ENCODE measurements at places on chromosomes 7 and 10. TPM values are rescaled to one million over a fixed set of nuclear protein-coding genes. Genes with fewer than 3 reads are reported as not detected.
A peak's percentile ranks its signal among the peaks of the same experiment; 100 is the strongest.

WDR11 gene
- total RNA-seq = 52.8 TPM

RPEL1 gene
- not detected for total RNA-seq

LIPM gene
- total RNA-seq = not detected

SPAM1 gene
- total RNA-seq = not detected

TMEM270 gene
- total RNA-seq = not detected

CPVL gene
- 2.7 TPM for total RNA-seq

WAC gene
- total RNA-seq = 51.8 TPM

TAS2R16 gene
- total RNA-seq = not detected

C1GALT1 gene
- total RNA-seq = 66.0 TPM

SEMA3A gene
- 29.2 TPM for total RNA-seq

UCN3 gene
- total RNA-seq = not detected

LIPF gene
- total RNA-seq = not detected

IL6 gene
- 5.8 TPM for total RNA-seq

CFAP46 gene
- total RNA-seq = not detected

DNA sequence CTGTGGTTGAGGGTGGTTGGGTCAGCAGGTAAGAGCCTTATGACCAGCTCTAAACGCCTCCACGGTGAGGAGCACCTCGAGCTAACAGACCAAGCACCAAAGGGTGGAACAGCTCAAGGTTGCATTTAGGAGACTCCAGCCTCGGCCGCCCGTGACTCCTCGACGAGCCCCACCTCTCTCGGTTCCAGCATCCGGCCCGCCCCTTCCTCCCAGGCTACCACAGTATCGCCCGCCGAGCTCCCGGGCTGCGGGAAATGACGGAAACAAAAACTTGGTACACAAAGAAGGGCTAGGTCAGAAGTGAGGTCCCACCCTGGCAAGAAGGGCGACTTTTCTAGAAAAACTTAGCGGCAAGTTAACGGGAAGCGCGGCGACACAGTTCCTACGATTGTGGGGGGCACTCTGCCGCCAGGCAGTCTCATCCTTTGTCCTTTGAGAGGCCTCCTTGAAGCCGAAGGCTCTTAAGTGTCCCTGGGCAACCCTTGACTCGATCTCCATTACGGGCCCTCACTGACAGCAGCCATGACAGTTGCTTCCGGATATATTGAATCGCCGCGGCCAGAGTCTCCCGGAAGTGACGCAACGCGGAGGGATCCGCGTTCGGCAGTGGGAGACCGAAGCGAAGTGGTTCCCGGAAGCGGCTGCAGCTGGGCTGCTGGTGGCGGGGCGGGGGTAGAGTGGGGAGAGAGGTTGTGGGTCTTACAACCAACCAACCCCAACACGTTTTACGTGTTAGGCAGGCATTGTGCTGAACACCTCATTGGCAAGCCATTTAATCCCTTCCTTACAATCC lies 40.2 kb upstream of the ZNF518A start:
- DNase-seq = peak; percentile 88

DNA sequence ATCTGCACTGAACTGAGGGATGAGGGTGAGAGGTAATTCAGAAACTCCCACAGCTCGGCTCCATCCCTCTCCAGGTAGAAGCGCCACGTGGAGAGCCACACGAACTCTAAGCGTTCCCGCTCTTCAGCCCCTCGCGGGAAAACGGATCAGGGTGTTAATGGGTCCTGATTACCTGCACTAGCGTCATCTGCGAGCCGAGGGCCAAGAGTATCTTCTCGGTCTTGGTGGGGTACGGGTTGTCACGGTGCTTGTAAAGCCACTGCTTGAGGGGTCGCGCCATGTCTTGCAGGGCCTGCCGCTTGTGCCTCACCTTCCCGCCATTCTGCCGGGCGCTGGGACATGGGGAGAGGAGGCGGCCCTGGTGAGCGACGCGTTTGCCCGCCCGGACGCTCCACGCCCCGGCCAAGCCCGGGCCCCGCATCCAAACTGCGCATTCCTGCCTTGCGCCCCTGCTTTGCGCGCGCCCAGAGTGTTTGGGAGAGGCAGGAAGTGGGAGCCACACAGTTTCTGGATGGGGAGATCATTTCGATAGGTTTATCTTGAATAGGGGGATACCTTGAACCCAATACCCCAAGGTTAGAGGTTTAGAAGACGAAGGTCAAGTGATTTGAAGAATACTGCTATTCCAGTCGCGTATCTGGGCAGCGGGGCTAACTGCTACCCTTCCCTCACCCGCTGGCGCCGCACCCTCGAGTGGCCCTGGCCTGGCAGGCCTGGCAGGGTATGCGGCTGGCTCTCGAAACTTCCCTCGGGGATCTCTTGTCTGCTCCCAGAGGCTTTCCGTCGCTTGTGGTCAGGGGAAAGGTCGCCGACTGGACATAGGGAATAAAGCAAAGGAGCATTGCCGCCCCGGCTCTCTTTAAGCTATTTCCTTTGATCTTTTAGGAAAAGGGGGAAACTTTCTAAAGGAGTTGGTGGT lies 4.2 kb downstream of the MKX start:
- no peak for DNase-seq

- no peak for DNase-seq
These were observed 10.3 kb upstream of the CPA5 start for GRCh38 chr7:130334274-130334673.

- no peak for DNase-seq
These were observed 260.4 kb downstream of the SEMA3A start for GRCh38 chr7:83934118-83934734.

GRCh38 chr7:12481722-12482121 lies 78.1 kb upstream of the VWDE start:
- DNase-seq = no peak

DNA sequence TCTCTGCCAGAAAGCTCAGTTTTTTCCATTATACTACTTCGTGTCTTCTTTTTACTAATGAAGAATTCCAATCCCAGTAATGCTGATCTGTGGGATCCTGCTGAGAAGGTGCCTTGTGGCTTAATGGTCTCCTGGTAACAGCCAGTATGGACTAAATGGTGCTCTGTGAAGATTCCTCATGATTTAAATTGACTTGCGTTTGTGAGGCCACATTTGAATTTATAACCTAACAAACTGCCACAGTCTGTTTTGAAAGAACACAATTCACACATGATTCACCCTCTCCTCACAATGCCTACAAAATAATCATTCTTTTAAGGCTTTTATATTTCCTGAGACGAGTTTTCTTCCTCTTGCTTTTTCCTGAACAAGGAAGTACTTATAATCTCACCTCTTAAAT lies 140.0 kb downstream of the MBL2 start:
- DNase-seq = no peak

- DNase-seq = no peak
These were observed 781.7 kb upstream of the GHITM start for GRCh38 chr10:83357627-83358026.

GRCh38 chr7:151699147-151699927 lies 177.6 kb downstream of the PRKAG2 start:
- peak; percentile 96 for DNase-seq

DNA sequence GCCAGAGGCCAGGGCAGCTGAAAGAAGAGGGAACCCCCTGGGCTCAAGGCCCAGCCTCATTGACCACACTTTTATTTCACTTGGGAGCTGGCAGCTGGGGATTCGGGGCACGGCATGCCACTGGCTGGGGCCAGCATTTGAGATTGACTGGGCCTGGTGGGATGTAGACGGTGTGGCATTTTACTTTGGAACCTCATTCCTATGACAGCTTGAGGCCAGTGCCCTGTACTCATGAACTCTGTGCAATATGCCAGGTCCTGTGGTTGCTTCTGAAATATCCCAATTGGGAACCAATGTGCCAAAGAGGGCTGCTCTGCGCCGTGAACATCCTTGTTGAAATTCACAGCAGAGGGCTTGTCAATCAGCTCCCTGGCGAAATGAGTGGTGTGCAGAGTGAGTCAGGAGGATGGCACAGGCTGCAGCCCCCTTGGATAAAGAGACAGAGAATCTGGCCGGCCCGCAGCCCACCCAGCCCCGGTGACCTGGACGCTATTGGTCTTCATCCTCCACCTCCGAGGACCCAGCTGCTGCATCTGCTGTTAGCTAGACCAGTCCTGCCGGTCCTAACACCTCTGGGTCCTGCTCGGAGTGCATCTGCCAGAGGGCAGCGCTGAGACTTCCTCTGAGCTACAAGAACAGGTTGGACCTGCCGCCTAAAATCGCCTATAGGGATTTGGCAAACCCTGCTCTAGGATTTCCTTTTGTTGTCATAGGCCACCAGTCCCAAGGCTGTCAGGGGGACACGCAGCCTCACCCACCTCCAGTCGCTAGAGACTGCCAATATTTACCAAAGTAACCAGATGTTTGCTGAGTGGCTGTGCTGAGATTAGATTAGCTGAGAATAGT lies 58.0 kb downstream of the PRKAG2 start:
- no peak for DNase-seq

GRCh38 chr10:12018438-12019282 lies 23.9 kb downstream of the UPF2 start:
- DNase-seq = no peak

- DNase-seq = no peak
These were observed 16.0 kb upstream of the STARD3NL start for GRCh38 chr7:38162036-38162435.

DNA sequence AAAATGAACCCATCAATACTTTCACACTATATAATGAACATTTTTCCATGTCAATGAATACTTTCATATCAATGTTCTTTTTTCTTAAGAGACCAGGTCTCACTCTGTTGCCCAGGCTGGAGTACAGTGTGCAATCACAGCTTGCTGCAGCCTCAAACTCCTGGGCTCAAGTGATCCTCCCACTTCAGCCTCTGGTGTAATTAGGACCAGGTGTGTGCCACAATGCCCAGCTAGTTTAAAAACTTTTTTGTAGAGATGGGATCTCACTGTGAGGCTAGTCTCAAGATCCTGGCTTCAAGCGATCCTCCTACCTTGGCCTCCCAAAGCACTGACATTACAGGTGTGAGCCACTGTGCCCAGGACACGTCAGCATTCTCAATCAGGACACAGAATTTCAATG lies 85.2 kb downstream of the SH3PXD2A start:
- no peak for DNase-seq

GRCh38 chr10:90162271-90162853 lies 461.0 kb downstream of the KIF20B start:
- DNase-seq = no peak

GRCh38 chr7:86961686-86962085 lies 97.8 kb downstream of the ELAPOR2 start:
- no peak for DNase-seq

- DNase-seq = no peak
These were observed 40.2 kb downstream of the SEMA3E start for GRCh38 chr7:83608716-83609115.

GRCh38 chr7:40538281-40538680 lies 403.5 kb downstream of the SUGCT start:
- no peak for DNase-seq

- no peak for DNase-seq
These were observed 27.4 kb upstream of the RASGEF1A start for GRCh38 chr10:43294241-43294658.

DNA sequence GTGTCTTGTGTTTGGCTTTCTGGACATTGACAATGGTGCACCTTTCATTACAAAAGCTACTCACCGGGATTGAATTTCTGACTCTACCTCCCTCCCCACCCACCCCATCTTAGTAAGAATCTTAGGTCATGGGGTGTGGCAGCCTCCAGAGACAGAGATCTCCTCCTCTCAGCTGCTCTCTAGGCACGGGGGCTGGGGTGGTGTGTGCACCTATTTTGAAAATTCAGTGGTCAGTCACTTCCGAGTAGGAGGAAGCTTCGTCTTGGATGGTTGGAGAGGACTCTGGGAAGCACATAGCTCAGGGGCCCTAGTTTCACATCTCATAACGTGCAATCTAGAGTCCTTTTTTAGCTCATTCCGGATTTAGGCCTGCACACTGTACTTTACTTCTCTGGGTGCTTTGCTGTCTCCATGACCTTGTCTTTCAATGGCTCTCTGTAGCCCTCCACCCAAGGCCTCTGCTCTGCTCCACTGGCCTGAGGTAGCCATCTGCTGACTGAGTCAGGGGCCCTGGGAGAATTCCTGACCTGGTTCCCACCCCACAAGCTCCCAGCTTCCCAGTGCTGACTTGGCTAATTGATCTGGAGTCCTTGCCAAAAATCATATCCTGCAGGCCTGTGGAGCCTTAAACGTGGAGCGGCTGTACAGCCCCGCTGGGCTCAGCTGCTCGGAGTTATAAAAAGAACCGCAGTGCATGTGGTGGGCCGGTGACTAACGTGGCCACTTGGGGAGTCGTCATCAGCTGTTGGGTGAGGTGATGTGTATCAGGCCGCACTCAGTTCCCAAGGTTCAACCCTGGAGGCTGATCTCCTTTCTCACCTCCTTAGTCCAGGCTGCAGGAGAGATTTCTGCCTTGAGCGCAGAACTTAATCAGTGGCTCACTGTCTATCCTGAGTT lies 19.3 kb upstream of the ADAMTS14 start:
- peak; percentile 74 for DNase-seq

- DNase-seq = no peak
These were observed 6.7 kb upstream of the PNLIP start for GRCh38 chr10:116538992-116539391.

DNA sequence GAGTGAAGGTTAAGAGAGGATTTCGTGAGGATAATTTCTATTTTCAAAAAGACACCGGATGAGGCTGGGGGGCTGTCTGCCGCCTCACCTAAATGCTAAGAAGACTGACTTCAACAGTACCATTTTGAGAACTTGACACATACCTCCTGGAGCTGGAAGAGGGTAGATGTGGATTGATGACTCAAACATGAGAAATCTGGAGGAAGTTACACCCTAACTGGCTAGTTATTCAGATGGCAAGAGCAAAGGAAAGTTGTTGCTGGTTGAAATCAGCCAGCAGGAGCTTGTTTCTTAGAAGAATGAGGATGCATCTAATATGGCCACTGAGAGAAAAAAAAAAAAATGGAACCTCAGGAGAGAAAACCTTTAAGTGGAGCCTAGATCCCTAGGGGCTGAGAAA lies 76.2 kb upstream of the KIAA1217 start:
- DNase-seq = no peak

DNA sequence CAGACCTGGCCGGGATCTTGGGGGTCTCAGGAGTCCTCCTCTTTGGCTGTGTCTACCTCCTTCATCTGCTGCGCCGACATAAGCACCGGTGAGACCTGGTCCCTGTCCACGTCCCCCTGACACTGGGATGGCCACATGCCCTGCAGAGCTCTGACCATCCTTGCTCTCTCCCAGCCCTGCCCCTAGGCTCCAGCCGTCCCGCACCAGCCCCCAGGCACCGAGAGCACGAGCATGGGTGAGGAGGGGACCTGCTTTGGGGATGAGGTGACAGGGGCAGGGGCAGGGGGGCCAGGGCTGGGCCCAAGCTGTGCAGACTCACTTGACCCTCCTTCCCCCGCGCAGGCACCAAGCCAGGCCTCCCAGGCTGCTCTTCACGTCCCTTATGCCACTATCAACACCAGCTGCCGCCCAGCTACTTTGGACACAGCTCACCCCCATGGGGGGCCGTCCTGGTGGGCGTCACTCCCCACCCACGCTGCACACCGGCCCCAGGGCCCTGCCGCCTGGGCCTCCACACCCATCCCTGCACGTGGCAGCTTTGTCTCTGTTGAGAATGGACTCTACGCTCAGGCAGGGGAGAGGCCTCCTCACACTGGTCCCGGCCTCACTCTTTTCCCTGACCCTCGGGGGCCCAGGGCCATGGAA lies 959 bp downstream of the PVRIG start:
- DNase-seq = no peak

DNA sequence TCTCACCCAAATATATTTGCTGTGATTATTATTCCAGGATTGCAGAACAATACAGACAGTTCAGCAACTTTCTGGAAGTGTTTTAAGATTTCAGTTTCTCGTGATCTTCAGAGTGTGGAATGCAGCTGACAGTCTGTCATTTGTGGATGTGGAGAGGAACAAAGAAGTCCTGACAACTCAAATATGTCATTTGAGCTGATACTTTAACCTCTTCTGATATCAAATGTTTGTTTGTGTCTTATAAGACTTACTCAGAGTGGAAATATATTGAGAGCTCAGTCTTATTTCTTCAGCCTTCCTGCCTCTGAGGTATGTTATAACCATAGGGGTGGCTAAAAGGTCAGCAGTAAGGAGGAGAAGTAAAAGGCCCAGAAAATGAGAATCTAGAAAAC lies 96.4 kb downstream of the OSBPL3 start:
- DNase-seq = no peak

Measured in SJSA1 (cell line).